ENCODE measurements at places on chromosomes 11 and 22. TPM values are rescaled to one million over a fixed set of nuclear protein-coding genes. Genes with fewer than 3 reads are reported as not detected.
A peak's percentile ranks its signal among the peaks of the same experiment; 100 is the strongest.

The POGLUT3 gene
- 36.1 TPM for total RNA-seq

The NAALAD2 gene
- total RNA-seq: 0.42 TPM

- DNase-seq: no peak
Observed at GRCh38 chr22:22226448-22227187, 18.0 kb upstream of the VPREB1 start.

DNA sequence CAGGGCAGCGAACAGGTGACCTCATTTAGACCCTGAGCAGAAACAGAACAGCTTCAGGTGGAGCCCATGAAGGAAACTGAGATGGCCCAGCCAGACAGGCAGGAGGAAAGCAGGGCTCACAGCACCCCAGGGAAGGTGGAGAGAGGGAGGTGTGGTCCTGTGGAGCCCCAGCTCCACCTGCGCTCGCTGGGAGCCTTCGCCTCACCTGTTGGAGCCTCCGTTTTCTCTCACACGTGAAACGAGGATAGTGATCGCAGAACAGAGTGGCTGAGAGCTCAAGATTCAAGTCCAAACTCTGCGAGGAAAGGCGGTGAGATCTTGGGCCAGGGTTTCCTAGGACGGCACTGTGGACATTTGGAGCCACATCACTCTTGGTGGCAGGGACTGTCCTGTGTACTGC lies 8.6 kb upstream of the CERK start:
- DNase-seq: no peak

- DNase-seq: no peak
Observed at GRCh38 chr11:121930004-121930965, 185.7 kb downstream of the BLID start.

GRCh38 chr11:9663699-9664275 lies at the start of gene SWAP70:
TSS of gene SWAP70 (plus strand) at chr11:9664077. CDS start at chr11:9664180, 103 bp downstream.
- peak; percentile 67 for DNase-seq

All from thoracic aorta (tissue), 2 donors.